GM12892 (cell line): ENCODE measurements at places on chromosomes 16 and 17.
A peak's percentile ranks its signal among the peaks of the same experiment; 100 is the strongest.

GRCh38 chr16:48101069-48101674 lies 54.6 kb downstream of the ABCC12 start:
- DNase-seq: peak; percentile 41

GRCh38 chr16:27235055-27235937 lies 32.0 kb downstream of the KDM8 start:
- DNase-seq: no peak

DNA sequence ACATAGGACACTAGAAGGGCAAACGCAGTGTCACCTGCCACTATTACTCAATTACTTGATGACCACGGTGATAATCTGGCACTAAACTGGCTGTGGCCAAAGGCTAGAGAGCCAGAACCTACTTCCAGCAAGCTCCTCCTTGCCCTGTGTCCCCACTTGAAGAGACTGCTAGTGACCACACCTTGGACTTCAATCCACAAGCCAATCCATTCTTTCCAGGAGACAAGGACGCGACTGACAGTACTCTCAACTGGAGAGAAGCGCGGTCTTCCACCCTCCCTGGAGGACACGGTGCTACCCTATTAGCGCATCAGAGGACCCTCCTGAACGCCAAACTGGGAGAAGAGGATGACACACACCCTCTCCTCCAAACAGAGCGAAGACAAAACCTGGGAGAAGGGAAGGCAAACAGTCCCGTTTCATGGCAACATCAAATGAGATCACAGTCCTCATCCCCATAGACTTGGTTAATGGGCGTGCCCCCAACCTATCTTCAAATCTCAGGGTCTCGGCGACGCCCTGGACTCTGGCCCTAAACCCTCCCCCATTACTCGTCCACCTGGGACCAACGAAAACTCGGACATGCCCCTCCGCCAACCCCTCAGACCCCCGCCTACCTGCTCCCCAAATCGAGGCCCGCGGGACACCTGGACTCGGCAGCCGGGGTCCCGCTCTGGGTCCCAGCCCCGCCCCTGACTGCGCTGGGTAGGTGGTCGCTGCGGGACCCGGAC lies 508 bp downstream of the FLCN start:
- DNase-seq: no peak

DNA sequence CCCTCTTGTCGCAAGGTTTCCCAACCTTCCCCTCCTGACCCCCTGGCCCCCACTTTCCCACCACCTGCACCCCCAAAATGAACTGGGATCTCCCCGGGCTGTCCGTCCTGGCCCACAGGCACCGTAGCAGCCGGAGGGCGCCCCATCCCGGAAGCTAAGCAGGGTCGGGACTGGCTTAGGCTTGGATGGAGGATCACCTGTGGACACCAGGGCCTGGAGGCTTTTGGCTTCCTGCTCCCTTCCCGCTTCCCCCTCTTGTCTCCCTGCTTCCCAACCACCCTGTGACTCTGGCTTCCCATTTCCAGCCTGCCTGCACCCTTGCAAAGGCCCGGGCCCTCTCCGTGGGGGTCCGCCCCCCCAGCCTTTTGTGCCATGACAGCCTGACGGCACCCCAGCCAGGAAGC lies 2291.3 kb downstream of the TP53TG3F start:
- no peak for DNase-seq

GRCh38 chr16:27995378-27995777 lies 68.1 kb downstream of the GSG1L start:
- DNase-seq: no peak

- no peak for DNase-seq
Measured at GRCh38 chr17:76032073-76032779, 5.1 kb upstream of the EVPL start.

DNA sequence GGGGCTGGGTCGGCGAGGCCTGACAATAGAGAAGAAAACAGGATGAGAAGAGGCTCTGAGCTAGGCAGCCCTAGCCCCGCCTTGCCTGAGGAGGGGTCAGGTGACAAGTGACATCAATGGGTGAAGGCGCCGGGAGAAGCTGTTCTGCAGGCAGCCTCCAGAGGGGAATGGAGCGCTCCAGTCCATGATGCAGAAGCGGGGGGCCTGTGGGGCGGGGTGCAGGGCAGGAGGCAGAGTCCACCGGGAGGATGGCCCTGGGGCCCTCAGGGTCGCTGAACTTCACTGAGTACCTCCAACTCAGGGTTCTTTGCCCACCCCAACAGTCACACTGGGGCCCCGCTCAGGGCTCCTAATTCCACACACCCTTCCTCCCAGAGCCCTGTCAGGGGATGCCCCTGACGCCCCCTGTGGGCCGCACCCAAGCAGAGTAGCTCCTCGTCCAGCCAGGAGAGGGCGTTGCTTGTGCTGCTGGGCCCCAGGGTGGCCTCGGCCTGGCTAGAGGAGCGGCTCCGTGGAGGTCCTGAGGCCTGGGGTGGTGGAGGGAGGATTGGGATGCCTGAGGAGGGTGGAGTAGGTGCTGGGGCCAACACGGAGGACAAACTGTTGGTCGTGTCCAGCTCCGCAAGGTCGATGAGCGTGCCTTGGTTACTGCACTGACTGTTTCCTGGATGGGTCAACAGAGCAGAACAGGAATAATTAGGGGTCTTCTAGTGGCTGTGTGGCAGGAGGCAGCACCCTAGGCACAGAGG lies 20.8 kb downstream of the GGA3 start:
- no peak for DNase-seq

DNA sequence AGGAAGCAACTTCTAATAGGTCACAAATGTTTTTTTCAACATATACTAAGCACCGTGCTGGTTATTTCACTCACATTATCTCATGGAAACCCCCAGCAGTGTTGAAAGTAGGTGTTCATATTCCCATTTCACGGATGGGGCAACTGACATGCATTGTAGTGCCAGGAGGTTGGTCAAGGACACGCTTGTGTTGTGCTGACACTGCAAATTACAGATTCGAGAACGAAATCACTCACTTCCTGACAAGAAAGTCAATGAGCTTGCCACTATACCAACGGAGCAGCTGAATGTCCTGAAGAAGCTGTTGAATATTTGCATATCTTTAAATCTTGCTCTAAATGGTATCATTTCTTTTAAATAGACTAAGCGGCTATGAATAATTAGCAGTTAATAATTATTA lies 378.0 kb upstream of the C16orf82 start:
- no peak for DNase-seq

GRCh38 chr16:62445909-62446308 lies 409.7 kb upstream of the CDH8 start:
- no peak for DNase-seq

DNA sequence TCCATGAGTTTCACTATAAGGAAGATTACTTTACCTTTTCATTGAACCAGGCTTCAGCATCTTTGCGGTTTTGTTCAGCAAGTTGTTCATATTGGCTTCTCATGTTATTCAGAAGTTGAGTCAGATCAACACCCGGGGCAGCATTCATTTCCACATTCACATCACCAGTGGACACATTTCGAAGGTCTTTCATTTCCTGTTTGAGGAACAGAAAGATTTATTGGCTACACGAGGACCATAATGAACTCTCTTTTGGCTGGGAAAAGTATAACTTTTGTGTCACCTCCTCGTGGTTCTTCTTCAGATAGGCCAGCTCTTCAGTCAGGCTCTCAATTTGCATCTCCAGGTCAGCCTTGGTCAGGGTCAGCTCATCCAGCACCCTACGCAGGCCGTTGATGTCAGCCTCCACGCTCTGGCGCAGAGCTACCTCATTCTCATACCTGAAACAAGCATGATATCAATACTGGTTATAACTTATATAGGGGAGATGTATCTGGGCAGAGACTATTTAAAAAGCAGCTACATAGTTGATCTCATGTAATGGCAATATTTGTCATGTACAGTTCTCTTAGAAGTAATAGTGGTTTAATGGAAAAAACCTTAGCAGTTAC lies 2.1 kb downstream of the KRT10 start:
- DNase-seq: no peak

- no peak for DNase-seq
Measured at GRCh38 chr16:87829622-87829980, 39.7 kb downstream of the SLC7A5 start.

- no peak for DNase-seq
Measured at GRCh38 chr16:268141-269053, 7.3 kb downstream of the RGS11 start.

GRCh38 chr17:17025621-17026020 lies 16.6 kb upstream of the MPRIP start:
- no peak for DNase-seq

GRCh38 chr17:19590912-19591551 lies 57.4 kb downstream of the SLC47A1 start:
- DNase-seq: no peak

GRCh38 chr16:57289391-57290257 lies 5.2 kb upstream of the PLLP start:
- no peak for DNase-seq

DNA sequence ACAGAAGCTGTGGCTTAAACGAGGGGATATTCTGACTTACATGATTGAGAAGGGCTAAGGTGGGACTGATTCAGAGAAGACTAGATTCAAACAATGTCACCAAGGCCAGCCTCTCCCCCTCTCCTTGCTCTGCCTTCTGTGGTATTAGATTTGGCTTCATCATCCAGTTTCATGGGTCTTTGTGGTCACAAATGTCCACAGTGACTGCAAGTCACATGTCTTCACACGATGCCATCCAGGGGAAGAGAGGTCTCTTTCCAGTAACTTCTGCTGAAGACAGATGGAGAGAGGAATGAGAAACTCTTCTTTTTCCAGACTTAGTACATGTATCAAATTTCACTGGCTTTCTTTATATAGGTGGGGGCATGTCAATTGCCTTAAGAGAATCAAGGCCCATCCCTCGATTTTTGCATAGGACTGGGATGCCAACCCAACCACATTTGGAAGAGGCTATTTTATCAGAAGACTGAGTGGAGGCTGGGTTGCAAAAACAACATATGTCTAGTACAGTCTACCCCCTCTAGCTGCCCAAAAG lies 57.3 kb upstream of the HNF1B start:
- DNase-seq: no peak

DNA sequence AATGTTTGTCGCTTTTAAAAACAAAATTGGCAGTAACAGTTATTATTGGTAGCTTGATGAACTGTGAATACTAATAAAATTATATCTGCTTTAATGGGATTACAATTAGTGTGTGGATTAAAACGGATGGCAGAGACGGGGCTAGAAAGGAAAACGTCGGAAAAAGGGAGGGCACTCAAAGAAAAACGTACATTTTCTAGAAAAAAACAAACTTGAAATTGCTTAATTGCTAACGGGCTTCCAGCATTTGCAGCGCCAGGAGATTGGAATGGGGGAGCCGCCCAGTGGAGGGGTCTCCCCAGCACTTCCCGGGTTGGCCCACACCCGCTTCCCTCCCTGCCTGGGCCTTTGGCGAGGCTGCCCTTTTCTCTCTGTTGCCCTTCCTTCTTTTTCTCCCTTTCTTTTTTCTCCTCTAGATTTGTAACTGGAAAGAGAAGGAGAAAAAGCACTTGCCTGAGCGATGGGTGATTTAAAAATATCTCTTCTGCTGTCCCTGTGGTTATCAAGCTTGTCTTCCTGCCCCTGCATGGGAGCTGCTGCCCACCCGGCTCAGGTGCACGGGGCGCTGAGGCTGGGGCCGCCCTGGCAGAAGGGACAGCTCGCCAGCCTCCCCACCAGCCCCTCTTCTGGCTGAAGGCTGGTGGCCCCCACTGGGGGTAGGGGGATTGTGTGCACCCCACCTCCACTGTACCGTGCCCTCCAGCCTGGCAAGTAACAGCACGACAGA lies 5.9 kb downstream of the BAHCC1 start:
- DNase-seq: no peak

GRCh38 chr17:73827627-73828291 lies 183.5 kb upstream of the SDK2 start:
- no peak for DNase-seq

- DNase-seq: no peak
Measured at GRCh38 chr17:74785096-74785980, 9.2 kb upstream of the NAT9 start.

DNA sequence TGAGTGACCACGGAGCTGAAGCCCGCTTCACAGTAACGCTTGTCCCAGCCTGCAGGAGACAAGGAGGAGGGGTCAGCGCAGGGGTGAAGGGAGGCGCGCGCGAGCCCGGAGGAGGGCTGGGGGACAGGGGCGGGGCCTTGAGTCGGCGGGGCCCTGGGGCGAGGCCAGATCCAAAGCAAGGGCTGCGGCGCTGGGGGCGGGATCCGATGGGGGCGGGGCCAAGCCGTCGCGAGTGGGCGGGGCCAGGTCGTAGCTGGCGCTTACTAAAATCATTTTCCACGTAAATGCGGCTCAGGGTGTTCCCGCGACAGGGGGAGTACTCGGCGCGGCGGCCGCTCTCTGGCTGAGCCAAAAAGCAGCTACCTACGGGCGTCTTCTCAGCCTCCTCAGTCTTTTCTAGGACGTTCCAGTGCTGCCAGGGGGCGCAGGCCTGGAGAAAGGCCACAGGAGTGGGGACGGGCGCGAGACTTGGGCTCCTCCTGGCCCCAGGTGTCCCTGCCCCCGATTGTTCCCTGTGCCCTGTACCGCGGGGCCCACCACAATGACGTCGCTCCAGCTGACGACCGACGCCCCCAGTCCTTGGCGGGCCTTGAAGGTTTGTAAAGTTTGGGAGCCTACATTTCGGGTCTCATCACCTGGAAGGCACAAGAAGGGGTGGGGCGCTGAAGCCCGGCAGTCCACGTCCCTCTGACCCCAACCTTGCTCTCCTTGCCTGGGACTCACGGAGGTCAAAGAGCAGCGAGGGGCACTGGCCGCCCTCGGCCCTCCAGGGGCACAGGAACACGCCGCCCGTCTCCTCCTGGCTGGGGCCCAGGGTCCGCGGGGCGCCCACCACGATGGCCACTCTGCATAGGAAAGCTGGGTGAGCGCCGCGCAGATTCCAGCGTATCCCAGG lies 3.9 kb downstream of the ITGA2B start:
- peak; percentile 89 for DNase-seq

DNA sequence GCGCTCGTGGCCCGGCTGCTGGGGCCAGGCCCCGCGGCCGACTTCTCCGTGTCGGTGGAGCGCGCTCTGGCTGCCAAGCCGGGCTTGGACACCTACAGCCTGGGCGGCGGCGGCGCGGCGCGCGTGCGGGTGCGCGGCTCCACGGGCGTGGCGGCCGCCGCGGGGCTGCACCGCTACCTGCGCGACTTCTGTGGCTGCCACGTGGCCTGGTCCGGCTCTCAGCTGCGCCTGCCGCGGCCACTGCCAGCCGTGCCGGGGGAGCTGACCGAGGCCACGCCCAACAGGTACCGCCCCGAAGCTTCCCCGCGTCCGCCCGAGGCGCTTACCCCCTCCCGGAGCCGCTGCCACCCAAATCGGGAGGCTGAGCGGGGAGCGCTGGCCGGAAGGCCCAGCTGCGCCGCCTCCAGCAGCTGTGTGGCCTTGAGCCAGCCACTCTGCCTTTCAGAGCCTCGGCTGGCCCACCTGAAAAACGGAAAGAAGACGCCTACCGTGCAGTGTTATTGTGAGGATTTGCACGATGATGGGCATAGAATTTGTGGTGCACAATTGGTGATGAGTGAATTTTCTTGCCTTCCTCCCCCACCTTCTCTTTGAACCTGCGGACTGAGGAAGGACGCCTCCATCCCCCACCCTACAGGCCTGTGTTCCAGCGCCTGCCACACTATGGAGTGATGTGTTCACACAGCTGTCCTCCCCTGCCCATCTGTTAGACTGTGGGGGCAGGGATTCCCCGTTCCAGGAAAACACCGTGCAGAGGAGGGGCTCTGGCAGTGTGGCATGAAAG lies 523 bp downstream of the NAGLU start:
- peak; percentile 96 for DNase-seq

- DNase-seq: no peak
Measured at GRCh38 chr17:5841862-5842261, 228.3 kb upstream of the WSCD1 start.

- no peak for DNase-seq
Measured at GRCh38 chr16:49889725-49890397, 33.9 kb upstream of the ZNF423 start.
